ENCODE measurements at places on chromosomes 16 and 17.

- no peak for DNase-seq
Observed at GRCh38 chr17:77526728-77527350, 386.1 kb downstream of the SEC14L1 start.

GRCh38 chr16:58678716-58679115 lies 5.9 kb downstream of the SLC38A7 start:
- DNase-seq = no peak

- DNase-seq = no peak
Observed at GRCh38 chr17:63492940-63493339, 16.1 kb downstream of the ACE start.

DNA sequence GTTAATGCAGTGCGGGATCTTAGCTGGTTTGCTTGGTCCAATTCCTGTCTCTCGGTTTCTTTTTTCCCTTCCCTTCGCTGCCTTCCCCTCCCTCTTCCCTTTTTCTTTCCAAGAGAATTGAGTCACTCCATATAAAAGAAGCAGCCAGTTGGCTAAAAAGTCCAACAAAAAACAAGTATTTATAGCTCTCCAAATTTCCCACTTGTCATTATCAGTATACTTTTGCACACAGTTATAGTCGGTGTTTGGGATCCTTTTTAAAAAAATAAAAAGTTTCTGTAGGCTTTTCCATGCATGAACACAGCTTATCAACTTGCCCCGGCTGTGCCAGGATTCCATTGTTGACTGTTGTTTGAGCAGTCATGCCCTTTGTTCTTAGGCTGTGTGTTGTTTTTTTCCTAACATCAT lies 24.9 kb downstream of the HMOX2 start:
- DNase-seq = no peak

- no peak for DNase-seq
Observed at GRCh38 chr17:29291163-29291752, 2.7 kb downstream of the NUFIP2 start.

- DNase-seq = no peak
Observed at GRCh38 chr16:86322806-86323205, 187.5 kb upstream of the FOXF1 start.

GRCh38 chr17:34519282-34519681 lies 60.1 kb upstream of the TMEM132E start:
- no peak for DNase-seq

- DNase-seq = no peak
Observed at GRCh38 chr17:38320482-38320881, 23.3 kb downstream of the GPR179 start.

- DNase-seq = no peak
Observed at GRCh38 chr16:75485230-75486013, 9.8 kb downstream of the CHST6 start.

GRCh38 chr17:10513299-10514067 lies 4.9 kb downstream of the MYH1 start:
- DNase-seq = no peak

DNA sequence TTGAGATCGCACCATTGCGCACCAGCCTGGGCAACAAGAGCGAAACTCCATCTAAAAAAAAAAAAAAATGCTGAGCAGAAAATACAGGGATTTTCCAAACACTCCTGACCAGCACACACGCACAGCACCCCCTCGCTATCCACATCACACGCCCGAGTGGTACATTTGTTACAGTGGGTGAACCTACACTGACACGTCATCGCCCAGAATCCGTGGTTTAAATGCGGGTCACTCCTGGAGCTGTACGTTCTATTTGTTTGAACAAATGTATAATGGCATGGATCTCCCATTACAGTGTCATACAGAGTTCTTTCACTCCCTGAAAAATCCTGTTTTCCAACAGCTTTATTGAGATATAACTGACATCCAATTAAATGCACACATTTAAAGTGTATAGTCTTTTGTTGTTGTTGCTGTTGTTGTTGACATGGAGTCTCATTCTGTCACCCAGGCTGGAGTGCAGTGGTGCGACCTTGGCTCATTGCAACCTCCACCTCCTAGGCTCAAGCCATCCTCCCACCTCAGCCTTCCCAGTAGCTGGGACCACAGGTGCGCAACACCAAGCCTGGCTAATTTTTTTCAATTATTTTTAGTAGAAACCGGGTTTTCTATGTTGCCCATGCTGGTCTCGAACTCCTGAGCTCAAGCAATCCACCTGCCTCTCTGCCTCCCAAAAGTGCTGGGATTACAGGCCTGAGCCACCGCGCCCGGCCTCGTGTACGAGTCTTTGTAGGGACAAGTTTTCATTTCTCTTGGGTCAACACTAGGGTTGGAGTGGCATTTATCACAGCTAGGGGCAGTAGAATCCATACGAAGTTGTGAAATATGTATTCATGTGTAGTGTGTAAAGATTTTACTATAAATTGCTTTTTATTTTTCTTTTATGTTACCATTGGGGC lies 4.4 kb upstream of the CARHSP1 start:
- DNase-seq = no peak

DNA sequence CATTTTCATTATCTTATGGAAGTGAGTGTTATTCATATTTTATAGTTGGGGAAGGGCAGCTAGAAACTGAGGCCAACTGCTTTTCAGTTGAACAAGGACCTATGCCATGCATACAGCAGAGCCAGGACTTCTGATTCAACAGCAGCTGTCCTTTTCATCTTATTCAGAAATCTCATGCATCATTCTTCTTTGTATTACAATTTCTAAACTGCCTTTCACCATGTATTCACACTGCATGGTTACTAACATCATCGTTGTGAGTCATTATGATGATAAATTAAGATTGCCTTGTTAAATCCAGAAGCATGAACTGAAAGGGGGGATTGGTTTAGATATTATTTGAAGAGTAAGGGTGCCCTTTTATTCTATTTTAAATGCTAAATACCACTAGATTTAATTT lies 1470.1 kb upstream of the GOT2 start:
- DNase-seq = no peak

- no peak for DNase-seq
Observed at GRCh38 chr17:3978421-3979289, 14.4 kb upstream of the ATP2A3 start.

DNA sequence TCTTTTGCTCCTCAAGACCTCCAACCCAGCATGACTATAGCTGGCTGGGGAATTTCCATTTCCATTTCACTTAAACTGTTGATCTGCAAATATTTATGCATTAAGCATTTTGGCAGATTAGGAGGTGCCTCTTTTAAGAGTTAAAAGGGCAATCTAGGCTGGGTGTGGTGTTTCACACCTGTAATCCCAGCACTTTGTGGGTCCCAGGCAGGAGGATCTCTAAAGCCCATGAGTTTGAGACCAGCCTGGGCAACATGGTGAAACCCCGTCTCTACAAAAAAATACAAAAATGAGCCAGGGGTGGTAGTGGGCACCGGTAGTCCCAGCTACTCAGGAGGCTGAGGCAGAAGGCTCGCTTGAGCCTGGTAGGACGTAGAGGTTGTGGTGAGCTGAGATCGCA lies 17.1 kb downstream of the ANKFY1 start:
- no peak for DNase-seq
